ENCODE measurements at places on chromosomes 6 and 20. TPM values are rescaled to one million over a fixed set of nuclear protein-coding genes. Genes with fewer than 3 reads are reported as not detected.

Gene SLC22A23
- 17.1 TPM for total RNA-seq

Gene PRSS16
- total RNA-seq = 29.8 TPM

- no peak for DNase-seq
These were observed 283.9 kb downstream of the TBC1D7 start for GRCh38 chr6:13044390-13044789.

- DNase-seq = no peak
These were observed 216.8 kb upstream of the DTNBP1 start for GRCh38 chr6:15879371-15880261.

GRCh38 chr20:52983726-52984450 lies 11.7 kb downstream of the TSHZ2 start:
- no peak for DNase-seq

GRCh38 chr6:21505574-21505990 lies 88.0 kb upstream of the SOX4 start:
- no peak for DNase-seq

DNA sequence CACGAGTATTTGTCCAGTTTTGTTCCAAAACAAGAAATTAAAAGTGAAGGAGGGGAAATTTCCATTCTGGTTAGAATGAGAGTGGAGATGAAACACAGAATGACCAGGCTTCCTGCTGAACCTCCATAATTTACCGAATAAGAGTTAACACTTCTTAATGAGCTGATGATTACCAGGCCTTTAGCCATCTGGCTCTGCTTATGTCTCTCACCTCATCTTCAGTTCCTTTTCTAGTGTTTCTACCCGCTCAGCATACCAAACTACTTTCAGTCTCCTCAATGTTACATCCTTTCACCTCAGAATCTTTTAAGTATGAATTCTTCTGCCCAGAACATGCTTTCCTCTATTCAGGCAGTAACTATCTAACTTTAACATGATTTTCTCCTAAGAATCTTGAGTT lies 209.0 kb upstream of the RSPO3 start:
- DNase-seq = no peak

Gene OXT
- total RNA-seq = not detected

- no peak for DNase-seq
These were observed 228.7 kb upstream of the RREB1 start for GRCh38 chr6:6878887-6879585.

Gene JAG1
- total RNA-seq = 260 TPM

Gene SLC2A10
- 16.1 TPM for total RNA-seq

- no peak for DNase-seq
These were observed 104.9 kb downstream of the TULP4 start for GRCh38 chr6:158416883-158417759.

DNA sequence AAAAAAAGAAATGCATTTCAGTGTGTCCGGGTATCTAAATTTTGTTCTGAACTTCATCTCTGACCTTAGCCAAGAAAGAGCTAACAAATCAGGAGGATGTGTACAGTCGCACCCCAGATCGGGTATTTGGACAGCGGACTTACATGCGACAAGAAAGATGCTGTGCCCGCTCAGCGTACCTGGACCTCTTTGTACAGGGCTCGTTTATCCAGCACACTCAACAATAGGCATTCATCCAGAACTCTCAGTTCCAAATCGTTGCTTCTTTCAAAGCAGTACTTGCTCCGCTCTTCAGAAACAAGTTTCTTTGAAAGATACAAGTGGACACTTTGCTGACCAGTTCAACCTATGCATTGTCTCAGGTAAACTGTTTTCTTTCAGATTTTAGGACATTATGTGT lies 191.7 kb downstream of the LY86 start:
- DNase-seq = no peak

DNA sequence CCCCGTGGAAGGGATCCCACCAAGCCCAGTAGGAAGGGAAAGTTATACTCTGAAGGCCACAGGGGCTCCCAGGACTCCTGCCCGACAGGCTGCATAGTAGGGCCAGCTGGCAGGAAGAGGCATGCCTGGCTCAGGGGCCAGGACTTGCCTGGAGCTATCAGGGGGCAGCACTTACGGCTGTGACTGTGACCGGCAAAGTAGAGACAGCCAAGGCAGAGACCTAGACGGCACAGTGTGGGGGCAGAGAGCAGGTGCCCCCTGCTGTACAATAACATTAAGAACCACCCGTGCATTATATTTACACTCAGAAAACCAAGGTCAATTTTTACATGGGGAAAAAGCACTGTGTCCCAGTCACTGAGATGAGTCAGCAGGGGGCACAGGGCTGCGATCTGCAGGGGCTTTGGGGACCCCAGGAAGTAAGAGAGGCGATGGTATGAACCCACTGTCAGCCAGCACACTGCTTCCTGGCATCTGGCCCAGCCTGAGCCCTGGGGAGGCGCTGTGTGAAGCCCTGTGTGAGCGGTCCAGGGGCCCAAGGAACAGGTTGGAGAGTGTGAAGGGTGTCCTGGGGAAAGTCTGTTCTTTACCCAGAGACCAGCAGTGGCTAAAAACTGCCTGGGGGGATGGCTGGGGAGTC lies 9.9 kb downstream of the CCDC167 start:
- DNase-seq = no peak

DNA sequence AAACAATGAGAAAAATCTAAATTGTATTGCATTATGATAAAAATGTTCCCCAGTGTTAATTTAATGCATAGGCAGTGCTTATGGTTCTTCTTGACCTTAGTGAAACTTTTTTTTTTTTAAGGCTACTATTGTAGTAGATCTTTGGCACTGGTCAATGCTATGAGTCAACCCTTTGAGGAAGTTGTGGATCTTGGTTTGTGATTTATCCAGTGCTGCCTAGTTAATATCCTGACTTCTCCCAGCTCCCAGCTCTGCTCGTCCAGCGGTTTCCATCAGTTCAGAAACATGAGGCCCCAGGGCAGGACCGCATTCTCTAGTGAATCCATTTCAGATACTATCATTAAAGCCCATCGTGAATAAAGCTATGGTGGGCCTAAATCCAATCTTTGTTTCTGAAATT lies 364.5 kb upstream of the JARID2 start:
- DNase-seq = no peak

- DNase-seq = no peak
These were observed 9.4 kb upstream of the RAB44 start for GRCh38 chr6:36688063-36688738.

GRCh38 chr6:82584194-82584695 lies 220.6 kb downstream of the TPBG start:
- DNase-seq = no peak

- DNase-seq = no peak
These were observed 571.5 kb upstream of the CDH4 start for GRCh38 chr20:60680554-60680953.

Gene TP53TG5
- total RNA-seq = not detected

GRCh38 chr20:38167851-38168760 lies 3.0 kb upstream of the TGM2 start:
- DNase-seq = no peak

- DNase-seq = no peak
These were observed 8.2 kb upstream of the BPIFB4 start for GRCh38 chr20:33071198-33071597.

GRCh38 chr20:49905415-49906091 lies 9.8 kb downstream of the SPATA2 start:
- no peak for DNase-seq

Gene CLPSL2
- total RNA-seq = not detected

DNA sequence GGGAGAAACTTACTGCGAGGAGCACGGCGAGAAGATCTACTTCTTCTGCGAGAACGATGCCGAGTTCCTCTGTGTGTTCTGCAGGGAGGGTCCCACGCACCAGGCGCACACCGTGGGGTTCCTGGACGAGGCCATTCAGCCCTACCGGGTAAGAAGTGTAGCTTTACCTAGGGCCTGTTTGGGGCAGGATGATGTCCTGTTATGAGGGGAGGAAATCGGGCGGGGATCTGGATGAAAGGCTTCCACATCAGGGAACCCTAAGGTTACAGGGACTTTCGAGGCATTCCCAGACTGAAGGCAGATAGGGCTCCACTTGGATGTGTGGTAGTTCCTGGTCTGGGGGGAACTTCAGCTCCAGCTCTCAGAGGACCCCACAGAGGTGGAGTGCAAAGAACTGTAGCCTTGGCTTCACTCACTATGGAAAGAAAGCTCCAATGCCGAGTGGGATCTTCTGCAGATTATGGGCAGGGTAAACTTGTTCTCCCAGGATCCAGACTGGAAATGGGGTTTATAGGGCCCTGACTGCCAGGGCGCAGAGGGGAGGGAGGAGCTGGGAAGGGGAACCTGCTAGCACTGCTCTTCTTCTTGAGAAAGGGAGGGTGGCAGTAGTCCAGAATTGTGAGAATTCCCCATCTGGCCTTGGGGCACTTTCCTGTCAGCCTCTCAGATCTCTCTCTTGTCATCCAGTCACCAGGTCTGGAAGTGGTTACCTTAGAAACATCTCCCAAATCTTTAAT lies 740 bp downstream of the TRIM15 start:
- DNase-seq = no peak

- DNase-seq = no peak
These were observed 80.5 kb downstream of the SNX5 start for GRCh38 chr20:17888044-17888443.

GRCh38 chr6:14280766-14281293 lies 163.3 kb downstream of the CD83 start:
- no peak for DNase-seq

DNA sequence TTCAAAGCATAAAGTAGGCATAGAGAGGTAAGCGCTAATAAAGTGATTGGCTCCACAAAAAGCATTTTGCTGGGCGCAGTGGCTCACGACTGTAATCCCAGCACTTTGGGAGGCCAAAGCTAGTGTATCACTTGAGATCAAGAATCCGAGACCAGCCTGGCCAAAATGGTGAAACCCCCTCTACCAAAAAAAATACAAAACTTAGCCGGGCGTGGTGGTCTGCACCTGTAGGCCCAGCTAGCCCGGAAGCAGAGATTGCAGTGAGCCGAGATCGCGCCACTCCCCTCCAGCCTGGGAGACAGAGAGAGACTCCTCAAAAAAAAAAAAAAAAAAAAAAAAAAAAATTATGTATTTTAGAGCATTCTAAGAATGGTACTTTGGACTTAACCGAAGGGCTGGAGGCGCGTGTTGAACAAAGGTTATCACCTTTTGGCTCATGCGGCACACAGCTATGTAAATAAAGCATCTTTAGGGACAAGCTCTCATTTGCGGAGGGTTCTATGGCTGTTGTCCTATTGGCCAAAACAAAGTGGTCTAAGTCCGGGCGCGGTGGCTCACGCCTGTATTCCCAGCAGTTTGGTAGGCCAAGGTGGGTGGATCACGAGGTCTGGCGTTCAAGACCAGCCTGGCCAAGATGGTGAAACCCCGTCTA lies 17.4 kb downstream of the HFE start:
- no peak for DNase-seq

DNA sequence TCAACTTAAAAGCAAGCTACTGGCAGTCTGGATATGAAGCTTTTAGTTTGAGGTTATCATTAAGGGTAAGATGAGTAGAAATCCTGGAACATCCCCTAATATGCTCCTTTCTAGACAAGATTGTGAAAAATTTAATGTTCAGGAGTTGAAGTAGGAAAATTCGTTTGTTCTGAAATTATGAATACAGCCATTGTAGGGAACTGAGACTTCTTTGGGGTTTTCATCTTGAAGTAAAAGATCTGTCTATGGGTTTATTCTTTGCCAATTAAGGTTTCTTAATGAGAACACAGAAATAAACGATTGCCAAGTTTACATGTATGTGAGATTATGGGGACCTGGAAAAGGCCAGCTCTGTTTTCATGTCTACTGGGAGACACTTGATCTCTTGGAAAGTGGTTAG lies 225.6 kb upstream of the MOCS1 start:
- no peak for DNase-seq

Gene MEI4
- total RNA-seq = 2.6 TPM

Gene SRMS
- total RNA-seq = not detected

GRCh38 chr6:111441678-111442243 lies 41.3 kb downstream of the REV3L start:
- no peak for DNase-seq

- no peak for DNase-seq
These were observed 17.4 kb upstream of the SDHAF4 start for GRCh38 chr6:70549327-70549726.

Gene WFDC10B
- not detected for total RNA-seq

DNA sequence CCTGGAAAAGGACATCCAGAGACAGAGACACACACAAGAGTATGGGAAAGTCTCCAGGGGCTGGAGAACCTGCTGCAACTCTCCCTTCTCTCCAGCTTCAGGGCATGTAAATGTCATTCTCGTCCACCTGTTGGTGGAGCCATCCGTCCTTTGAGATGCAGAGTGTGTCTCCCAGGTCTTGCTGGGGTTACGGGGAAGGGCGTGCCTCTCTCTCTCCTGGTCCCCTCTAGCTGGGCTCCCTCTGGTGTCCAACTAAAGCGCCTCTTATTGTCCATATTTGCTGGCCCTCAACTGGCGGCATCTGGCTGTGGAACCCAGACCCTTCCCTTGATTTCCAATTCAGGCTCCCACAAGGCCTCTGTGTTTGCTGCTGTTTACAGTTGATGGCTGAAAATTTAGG lies 244.1 kb downstream of the BMP7 start:
- no peak for DNase-seq

DNA sequence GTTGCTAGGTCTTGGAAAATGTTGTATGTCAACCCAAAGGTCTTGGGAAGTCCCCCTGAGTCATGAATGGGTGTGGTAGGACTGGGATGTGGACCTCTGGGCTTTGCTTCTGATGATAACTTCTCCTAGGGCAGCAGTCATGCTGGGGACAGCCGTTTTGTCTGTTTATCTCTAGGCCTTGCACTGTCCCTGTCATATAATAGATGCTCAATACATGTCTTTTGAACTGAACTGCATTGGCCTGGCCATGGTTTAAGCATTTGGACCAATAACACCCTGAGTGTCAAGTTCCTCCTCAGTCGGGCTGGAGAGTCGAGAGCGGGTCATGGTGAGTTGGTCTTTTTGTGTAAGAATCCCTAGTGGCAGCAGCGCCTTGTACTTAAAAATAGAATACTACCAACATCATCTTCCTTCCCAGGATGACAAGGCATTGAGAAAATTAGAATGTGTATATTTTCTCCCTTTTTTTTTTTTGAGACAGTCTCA lies 43.1 kb downstream of the E2F3 start:
- no peak for DNase-seq

- no peak for DNase-seq
These were observed 140.8 kb upstream of the AGPAT4 start for GRCh38 chr6:161414707-161415106.

DNA sequence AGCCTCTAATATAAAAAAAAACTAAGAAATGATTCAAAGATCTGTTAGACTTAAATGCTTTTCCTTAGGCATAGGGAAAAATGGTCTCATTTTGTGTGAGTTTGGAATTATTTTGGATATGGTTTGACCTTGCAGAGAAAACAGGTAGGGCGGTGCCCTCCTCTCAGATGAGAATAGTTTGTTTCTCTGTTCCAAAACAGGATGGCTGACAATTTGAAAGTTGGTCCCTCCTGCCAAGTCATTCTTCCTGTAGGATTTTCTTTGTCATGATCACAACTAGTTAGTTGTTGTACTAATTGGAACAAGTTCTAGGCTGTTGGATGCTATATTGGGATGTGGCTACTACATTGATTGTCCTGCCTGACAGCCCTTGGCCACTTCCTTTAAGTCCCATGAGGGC lies 108.6 kb downstream of the BCKDHB start:
- DNase-seq = no peak

DNA sequence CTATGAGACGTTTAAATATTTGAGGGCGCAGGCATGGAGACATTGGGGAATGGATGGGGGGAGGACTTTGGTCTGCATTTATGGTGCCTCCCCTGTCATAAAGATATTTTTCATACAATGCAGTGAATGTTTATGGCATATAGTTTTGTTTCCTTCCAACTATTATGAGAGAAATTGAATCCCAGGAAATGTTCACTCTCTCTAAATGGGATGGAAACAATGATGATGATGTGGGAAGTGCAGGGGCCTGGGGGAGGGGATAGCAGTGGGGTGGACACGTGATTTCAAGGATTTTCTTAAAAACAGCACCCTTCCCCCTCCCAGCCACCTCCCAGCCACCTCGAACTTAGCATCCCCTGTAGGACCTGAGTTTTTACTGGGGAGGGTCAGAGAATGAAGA lies 69.9 kb downstream of the TOX2 start:
- DNase-seq = no peak

Measured in progenitor cell of endocrine pancreas (in vitro differentiated cells).